ENCODE measurements at places on chromosomes 1 and 21. TPM values are rescaled to one million over a fixed set of nuclear protein-coding genes. Genes with fewer than 3 reads are reported as not detected.

- no peak for DNase-seq
- H3K4me1 ChIP-seq: no peaks in the 10 kb centered on the region
- H3K27me3 ChIP-seq: peaks cover 3% of the 10 kb centered on the region
- no peak overlapping the region for H3K4me3 ChIP-seq
- H3K27ac ChIP-seq: no peak overlapping the region
Observed at GRCh38 chr1:8283058-8283884, 34.6 kb upstream of the SLC45A1 start.

The LRRN2 gene
- not detected for total RNA-seq

GRCh38 chr1:106224426-106224825 lies 832.0 kb upstream of the PRMT6 start:
- no peaks in the 10 kb centered on the region for H3K4me1 ChIP-seq
- H3K27ac ChIP-seq: no peak overlapping the region
- no peak overlapping the region for H3K4me3 ChIP-seq

DNA sequence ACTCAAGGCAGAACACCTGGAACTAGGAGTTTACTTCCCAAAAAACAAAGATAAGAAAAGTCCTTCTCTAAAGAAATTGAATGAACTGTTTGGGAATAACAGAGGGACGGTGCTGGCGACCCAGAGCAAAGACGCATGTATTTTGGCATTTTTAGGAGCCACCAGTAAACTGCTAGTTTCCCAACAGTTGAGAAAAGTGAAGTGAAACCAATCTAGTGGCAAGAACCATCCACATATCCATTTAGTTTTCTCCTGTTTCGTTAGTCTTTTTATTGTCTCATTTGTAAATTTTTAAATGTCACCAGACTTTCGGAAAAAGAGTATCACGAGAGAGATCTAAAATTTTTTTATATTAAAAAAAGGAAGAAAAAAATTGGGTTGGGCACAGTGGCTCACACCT lies 30.2 kb downstream of the ODF2L start:
- H3K4me1 ChIP-seq: no peaks in the 10 kb centered on the region
- no peaks in the 10 kb centered on the region for H3K36me3 ChIP-seq
- no peak overlapping the region for H3K4me3 ChIP-seq
- DNase-seq: no peak

GRCh38 chr1:102098536-102098935 lies 101.8 kb upstream of the OLFM3 start:
- no peaks in the 10 kb centered on the region for H3K4me1 ChIP-seq
- H3K27ac ChIP-seq: no peak overlapping the region
- no peaks in the 10 kb centered on the region for H3K36me3 ChIP-seq
- DNase-seq: no peak
- no peak overlapping the region for H3K4me3 ChIP-seq

DNA sequence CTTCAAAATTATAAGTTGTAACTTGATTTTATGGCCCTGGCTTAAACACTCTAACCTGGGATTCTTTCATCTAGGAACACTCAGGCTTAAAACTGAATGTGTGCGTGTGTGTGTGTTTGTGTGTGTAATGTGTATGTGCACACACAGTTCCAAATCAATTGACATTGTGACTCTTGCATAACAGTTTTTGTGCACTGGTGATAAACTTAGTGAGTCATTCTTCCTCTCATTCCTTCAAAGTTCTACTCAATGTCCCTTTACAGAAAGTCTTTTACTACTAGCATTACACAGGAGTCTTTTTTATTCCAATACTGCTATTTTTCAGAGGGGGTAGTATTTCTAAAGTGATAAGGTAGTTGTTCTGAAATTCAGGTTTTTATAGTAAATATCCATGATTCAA lies 943.6 kb downstream of the KCNT2 start:
- no peak for DNase-seq

DNA sequence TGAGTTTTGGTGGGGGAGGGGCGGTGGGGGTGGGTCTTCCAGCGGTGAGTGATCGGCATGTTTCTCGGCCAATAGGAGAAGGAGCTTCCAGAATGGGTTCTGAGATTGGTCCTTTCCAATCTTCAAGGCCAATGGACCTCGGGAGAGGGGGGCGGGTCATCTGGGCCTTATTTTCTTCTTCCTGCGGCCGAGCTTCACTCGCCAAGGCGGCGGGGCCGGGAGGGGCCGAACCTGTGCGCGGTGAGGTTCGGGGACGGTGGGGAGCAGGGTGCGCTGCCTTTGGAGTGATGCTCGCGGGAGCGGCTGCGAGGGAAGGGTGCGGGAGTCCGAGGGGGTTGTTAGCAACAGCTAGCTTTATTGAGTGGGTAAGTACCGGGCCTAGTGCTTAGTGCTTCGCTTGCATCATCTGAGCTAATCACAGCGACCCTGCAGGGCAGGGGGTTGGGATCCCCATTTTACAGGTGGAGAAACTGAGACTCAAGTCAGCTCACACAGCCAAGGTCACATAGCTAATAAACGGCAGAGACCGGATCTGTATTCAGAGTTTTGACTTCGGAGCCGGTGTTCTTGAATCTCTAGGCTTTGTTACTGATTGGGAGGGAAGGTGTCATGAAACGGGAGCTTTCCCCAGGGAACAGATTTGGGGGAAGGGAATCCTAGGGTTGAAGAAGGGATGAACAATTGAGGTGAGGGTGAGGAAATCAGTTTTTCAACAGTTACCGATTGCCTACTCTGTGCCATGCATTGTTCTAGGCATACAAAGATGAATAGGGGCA lies 549 bp downstream of the KDM4A start:
- peak overlapping the region; percentile 91 for H3K4me3 ChIP-seq
- H3K36me3 ChIP-seq: peaks cover 17% of the 10 kb centered on the region
- peak; percentile 91 for DNase-seq

DNA sequence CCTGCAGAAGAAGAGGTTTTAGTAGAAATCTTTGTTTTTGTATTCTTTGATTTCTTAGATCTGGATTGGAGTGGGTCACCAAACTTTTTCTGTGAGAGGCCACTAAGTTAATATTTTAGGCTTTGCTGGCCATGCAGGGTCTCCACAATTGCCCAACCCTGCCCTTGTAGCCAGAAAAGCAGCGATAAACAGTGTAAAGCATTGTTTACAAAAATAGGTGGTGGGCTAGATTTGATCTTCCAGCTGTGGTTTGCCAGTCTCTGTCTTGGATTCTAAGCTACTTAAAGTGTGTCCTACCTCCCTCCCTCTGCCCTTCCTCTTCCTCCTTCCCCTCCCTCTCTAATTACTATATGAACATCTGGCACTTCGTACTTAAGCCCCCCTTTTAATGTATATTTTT lies 68.0 kb downstream of the LAMC1 start:
- H3K27ac ChIP-seq: no peak overlapping the region
- H3K27me3 ChIP-seq: no peaks in the 10 kb centered on the region

GRCh38 chr1:2526824-2527555 lies 594 bp upstream of the PANK4 start:
- H3K4me3 ChIP-seq: no peak overlapping the region
- peaks cover 64% of the 10 kb centered on the region for H3K4me1 ChIP-seq
- H3K27me3 ChIP-seq: peaks cover 17% of the 10 kb centered on the region
- H3K36me3 ChIP-seq: peaks cover 7% of the 10 kb centered on the region
- no peak for DNase-seq
- H3K27ac ChIP-seq: no peak overlapping the region

The UBE2U gene
- total RNA-seq: not detected

- no peaks in the 10 kb centered on the region for H3K27me3 ChIP-seq
- H3K4me1 ChIP-seq: no peaks in the 10 kb centered on the region
- H3K36me3 ChIP-seq: no peaks in the 10 kb centered on the region
Observed at GRCh38 chr1:63701187-63701586, 72.6 kb upstream of the ROR1 start.

GRCh38 chr1:156245451-156246232 lies 2.2 kb downstream of the PAQR6 start:
- no peak overlapping the region for H3K27ac ChIP-seq
- H3K4me3 ChIP-seq: peak overlapping the region; percentile 58
- peaks cover 17% of the 10 kb centered on the region for H3K4me1 ChIP-seq
- H3K27me3 ChIP-seq: no peaks in the 10 kb centered on the region
- peaks cover 5% of the 10 kb centered on the region for H3K36me3 ChIP-seq

The HSD3B2 gene
- not detected for total RNA-seq

DNA sequence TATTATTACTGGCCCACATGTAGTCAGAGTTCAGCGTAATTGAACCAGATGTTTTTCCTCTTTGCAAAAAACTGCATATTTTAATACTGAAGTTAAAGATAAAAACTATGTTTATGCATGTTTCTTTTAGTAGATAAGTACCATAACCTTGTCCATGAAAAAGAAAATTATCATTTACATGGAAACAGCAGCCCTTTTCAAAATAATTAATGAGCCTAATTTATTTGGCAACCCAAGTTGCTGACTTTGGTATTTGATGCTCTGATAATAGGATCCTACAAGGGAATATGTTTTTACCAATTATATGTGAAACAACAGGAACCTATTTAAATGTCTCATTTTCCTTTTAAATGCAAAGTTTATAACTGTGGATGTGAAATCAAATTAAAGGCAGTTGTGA lies 281.3 kb upstream of the C1orf105 start:
- no peaks in the 10 kb centered on the region for H3K36me3 ChIP-seq
- H3K27me3 ChIP-seq: no peaks in the 10 kb centered on the region
- H3K4me3 ChIP-seq: no peak overlapping the region
- no peaks in the 10 kb centered on the region for H3K4me1 ChIP-seq
- no peak overlapping the region for H3K27ac ChIP-seq
- no peak for DNase-seq

The NLRP3 gene
- total RNA-seq: 14.6 TPM

GRCh38 chr21:28174701-28175100 lies 818.0 kb downstream of the LTN1 start:
- H3K4me3 ChIP-seq: no peak overlapping the region
- H3K4me1 ChIP-seq: no peaks in the 10 kb centered on the region
- no peaks in the 10 kb centered on the region for H3K27me3 ChIP-seq
- no peaks in the 10 kb centered on the region for H3K36me3 ChIP-seq
- H3K27ac ChIP-seq: no peak overlapping the region

DNA sequence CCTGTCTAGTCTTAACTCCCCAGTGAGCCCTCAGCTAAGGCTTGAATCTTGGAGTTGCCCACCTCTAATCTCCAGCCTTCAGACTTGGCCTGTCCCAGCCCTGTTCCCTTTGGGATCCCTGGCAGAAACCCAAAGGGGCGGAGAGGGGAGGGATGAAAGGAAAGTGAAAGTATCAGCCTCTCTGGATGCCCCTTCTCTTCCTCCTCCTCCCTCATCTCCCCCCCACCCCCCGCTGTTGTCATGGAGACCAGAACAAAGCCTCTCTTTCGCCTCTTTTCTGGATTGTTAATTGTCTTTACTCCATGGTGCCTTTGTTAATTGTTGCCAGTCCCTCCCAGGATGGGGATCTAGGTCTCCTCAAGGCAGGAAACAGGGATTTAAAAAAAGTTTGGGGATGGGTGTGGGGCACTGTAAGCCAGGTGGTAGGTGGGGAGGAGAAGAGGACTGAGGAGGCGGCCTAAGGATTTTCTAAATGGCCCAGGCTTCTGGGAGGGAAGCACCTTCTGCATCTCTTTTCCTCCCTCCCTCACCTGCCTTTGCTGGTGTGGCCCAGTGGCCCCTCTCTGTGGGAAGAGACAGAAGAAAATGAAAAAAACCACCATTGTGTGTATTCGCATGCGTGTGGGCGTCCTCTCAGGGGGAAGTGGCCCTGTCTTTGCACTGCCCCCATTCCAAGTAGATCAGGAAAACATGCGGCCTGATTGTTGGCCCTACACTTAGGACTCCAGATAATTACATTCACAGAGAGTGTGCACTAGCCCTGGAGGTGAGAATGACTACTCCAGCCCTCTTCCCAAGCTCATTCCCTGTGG lies 7.5 kb upstream of the SOX13 start:
- no peaks in the 10 kb centered on the region for H3K36me3 ChIP-seq
- no peak overlapping the region for H3K4me3 ChIP-seq
- no peak overlapping the region for H3K27ac ChIP-seq

The PLEKHA6 gene
- total RNA-seq: 0.52 TPM

GRCh38 chr1:4702464-4702863 lies 48.1 kb downstream of the AJAP1 start:
- no peak overlapping the region for H3K4me3 ChIP-seq
- H3K27me3 ChIP-seq: no peaks in the 10 kb centered on the region
- DNase-seq: no peak
- H3K36me3 ChIP-seq: no peaks in the 10 kb centered on the region
- H3K4me1 ChIP-seq: no peaks in the 10 kb centered on the region

The CFHR1 gene
- total RNA-seq: not detected

The C1orf122 gene
- 12.4 TPM for total RNA-seq

DNA sequence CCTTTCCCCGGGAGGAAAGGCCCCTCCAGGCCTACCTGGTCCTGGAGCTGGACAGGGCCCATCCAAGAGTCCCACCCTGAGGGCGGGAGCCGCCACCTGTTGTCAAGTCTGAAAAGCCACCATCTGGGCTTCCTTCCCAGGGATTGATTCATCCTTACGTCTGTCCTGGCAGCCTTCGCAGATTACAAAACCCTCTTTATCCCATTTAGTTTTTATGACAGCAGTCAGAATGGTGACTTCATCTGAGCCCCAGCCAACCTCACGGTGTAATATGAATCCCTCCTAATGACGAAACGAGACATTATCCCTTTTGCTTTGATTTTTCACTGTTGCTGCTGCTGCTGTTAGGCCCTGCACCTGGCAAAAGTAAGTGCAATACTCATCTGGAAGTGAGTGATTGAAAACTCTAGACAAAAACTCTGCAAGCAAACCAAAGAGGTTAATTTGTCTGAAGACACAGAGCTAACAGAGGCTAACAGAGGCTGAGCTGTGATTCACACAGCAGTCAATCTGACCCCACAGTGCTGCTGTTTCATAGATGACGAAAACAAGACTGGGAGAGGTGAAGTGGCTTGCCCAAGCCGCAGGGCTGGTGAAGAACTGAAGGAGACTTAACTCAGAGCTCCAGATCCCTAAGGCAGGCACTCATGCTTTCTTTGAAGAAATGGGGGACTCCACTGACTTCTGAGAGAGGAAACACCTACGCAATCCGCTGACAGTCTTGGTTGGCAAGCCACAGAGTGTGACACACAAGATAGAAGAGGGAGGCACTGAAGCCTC lies 30.0 kb upstream of the S100A7 start:
- no peak overlapping the region for H3K27ac ChIP-seq
- no peaks in the 10 kb centered on the region for H3K27me3 ChIP-seq
- no peaks in the 10 kb centered on the region for H3K36me3 ChIP-seq

GRCh38 chr21:46181436-46181835 lies 2.8 kb downstream of the SPATC1L start:
- H3K4me3 ChIP-seq: no peak overlapping the region
- H3K27ac ChIP-seq: no peak overlapping the region
- peaks cover 5% of the 10 kb centered on the region for H3K4me1 ChIP-seq
- H3K27me3 ChIP-seq: peaks cover 4% of the 10 kb centered on the region
- DNase-seq: no peak
- H3K36me3 ChIP-seq: no peaks in the 10 kb centered on the region

- peaks cover 17% of the 10 kb centered on the region for H3K4me1 ChIP-seq
- no peak overlapping the region for H3K4me3 ChIP-seq
- H3K27ac ChIP-seq: no peak overlapping the region
- no peaks in the 10 kb centered on the region for H3K36me3 ChIP-seq
- no peak for DNase-seq
Observed at GRCh38 chr1:46550751-46551231, 656 bp downstream of the KNCN start.

- no peak overlapping the region for H3K4me3 ChIP-seq
- H3K36me3 ChIP-seq: no peaks in the 10 kb centered on the region
- no peaks in the 10 kb centered on the region for H3K4me1 ChIP-seq
- no peak overlapping the region for H3K27ac ChIP-seq
Observed at GRCh38 chr21:45623436-45623835, 20.1 kb upstream of the PCBP3 start.

GRCh38 chr21:26098772-26099397 lies 71.7 kb downstream of the APP start:
- H3K4me1 ChIP-seq: no peaks in the 10 kb centered on the region
- no peak overlapping the region for H3K4me3 ChIP-seq
- no peaks in the 10 kb centered on the region for H3K27me3 ChIP-seq
- H3K36me3 ChIP-seq: no peaks in the 10 kb centered on the region

GRCh38 chr1:220908757-220909156 lies 29.5 kb downstream of the HLX start:
- H3K27ac ChIP-seq: no peak overlapping the region
- DNase-seq: no peak
- no peaks in the 10 kb centered on the region for H3K36me3 ChIP-seq
- no peak overlapping the region for H3K4me3 ChIP-seq
- H3K27me3 ChIP-seq: no peaks in the 10 kb centered on the region
- no peaks in the 10 kb centered on the region for H3K4me1 ChIP-seq
